T-cell (primary cell): ENCODE measurements at places on chromosomes 1 and 21.

DNA sequence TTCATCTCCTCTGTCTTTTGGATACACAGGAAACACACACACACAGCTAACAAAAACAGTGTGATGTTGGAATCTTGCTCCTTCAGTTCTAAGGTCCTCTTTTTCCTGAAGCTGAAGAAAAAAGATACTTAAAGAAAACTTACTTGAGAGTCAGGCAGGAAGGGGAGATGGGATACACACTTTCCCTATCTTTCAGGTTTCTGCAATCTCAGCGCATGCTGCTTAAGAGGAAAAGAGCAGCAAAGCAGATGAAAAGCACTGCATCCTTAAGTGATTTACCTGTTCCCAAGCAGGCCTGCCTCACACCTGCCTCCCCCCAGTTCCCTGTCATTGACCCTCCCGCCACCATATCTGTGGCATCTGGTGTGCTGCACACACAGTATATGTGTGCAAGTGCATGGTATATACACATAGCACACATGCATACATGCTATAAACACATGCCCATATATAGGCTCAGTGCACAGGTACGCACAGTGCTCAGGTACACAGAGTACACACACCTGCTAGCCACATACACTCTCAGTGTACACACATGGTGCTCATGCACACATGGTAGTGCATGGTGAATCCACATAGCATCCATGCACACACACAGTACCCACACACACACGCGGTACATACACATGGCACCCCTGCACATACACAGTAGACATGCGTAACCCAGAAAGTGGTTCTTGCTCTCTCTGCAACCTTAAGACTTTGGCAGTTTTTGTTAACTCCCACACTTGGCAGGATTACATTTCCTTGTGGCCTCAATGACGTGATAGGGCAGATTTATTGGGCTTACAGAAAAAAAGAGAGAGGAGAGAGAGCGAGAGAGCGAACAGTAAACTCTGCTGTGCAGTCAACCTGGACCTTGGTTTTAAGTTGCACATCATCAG, 166.9 kb downstream of the TOMM20 start:
- DNase-seq, result no peak

GRCh38 chr1:3460672-3461131, 6.2 kb downstream of the ARHGEF16 start:
- DNase-seq, result no peak

DNA sequence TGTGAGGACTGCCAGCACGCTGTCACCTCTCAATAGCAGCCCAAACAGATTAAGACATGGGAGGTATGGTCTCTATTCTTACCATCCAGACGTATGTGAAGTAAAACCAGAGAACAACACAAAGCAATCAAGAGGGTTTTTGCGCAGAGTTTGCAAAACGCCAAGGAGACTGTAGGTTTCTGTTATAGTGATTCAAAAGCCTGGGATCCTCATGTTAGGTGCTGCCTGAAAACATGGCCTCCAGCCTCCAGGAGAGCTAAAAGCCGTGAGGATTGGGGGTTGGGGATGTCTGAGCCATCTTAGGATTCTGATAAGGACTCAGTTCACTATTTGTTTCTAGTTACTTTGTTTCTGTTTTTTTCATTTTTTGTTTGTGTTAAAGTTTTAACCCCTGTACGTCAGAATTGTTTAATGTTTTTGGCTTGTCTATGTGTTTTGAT, 4.2 kb upstream of the CCT8 start:
- DNase-seq, result no peak

- DNase-seq, result no peak
Observed at GRCh38 chr1:230069796-230070195, 2.8 kb downstream of the GALNT2 start.

GRCh38 chr21:31874812-31875212, 2.0 kb downstream of the HUNK start:
- DNase-seq, result no peak

DNA sequence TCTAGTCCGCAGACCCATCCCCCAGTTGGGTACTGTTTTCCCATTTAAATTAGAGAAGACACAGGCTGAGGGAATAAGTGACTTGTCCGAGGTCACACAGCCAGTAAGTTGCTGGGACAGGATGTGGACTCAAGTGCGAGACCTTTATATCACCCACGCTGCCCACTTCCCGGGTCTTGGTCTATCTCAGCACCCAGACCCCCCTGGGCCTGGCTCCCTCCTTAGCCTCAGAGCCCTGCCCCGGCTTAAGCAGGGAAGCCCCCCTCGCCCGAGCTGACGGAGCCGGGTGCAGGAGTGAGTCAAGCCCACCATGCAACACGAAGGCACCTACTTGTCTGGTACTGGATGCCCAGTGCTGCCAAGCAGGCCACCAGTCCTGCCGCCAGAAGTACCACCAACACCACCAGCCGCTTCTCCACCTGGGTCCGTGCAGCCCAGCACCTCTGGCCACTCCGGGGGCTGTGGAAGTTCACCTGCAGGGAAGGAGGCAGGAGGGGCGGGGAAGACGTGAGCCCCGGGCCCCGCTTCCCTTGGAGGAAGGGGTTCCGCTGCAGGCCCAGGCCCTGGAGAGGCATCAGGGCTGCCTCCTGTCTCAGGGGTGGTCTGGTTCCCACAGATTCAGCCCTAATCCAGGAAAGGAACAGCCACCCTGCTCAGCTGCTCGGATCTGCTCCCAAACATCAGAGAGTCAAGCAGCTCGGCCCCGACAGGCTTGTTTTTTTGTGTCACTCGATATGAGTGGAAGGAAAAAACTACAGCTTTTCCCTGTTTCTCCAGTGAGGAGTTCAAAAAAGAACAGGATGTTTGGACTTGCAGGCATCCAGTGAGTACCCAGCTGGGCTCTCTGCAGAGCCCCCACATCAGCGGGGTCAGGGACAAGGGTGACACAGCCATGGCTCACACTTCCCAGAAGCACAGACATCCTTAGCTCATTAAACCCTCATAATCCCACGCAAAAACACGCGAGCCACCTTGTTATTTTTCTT, 11.1 kb downstream of the ECE1 start:
- DNase-seq, result no peak

GRCh38 chr1:29195881-29196291, 14.2 kb upstream of the SRSF4 start:
- no peak for DNase-seq

DNA sequence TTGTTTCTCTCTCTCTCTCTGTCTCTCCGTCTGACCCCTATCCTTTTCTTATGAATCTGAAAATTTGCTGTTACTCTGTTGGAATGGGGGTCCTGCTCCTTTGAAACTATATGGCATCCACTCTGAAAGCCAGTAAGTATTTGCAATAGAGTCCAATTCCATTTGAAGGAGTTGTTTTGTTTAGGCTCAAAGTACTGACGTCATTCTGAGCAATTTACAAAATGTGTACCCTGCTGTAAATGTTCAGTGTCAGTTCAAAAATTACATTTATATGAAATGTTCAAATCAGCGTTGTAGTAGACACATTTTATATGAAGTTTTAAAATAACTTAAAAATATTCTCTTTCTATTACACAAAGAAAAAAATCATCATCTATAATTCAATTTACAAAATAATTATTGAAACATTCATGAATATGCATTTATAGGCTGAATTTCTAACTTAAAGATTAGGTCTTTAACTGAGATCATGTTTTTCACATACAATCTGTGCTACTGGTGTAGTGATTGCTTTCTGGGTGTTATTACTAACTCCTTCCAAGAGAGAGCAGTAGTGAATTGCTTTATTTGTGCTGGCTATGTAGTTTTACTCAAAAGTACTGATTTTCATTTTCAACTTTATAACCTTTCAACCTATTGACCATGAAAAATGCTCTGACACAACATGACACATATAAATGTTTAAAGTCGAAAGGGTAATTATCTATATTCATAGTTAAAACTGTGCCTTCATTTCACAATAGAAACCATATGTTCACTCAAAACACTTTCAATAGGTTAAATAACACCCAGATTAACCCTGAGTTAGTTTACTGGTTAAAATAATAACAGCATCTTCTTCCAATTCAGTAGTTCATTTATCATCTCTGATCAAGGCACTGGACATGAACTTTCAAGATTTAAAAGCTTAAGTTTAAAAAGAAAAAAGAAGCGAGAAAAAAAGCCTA, 253.1 kb upstream of the ADGRL4 start:
- no peak for DNase-seq

- no peak for DNase-seq
Observed at GRCh38 chr1:24551960-24552571, 3.8 kb upstream of the NCMAP start.

- no peak for DNase-seq
Observed at GRCh38 chr1:13548281-13548680, 34.5 kb upstream of the LRRC38 start.

DNA sequence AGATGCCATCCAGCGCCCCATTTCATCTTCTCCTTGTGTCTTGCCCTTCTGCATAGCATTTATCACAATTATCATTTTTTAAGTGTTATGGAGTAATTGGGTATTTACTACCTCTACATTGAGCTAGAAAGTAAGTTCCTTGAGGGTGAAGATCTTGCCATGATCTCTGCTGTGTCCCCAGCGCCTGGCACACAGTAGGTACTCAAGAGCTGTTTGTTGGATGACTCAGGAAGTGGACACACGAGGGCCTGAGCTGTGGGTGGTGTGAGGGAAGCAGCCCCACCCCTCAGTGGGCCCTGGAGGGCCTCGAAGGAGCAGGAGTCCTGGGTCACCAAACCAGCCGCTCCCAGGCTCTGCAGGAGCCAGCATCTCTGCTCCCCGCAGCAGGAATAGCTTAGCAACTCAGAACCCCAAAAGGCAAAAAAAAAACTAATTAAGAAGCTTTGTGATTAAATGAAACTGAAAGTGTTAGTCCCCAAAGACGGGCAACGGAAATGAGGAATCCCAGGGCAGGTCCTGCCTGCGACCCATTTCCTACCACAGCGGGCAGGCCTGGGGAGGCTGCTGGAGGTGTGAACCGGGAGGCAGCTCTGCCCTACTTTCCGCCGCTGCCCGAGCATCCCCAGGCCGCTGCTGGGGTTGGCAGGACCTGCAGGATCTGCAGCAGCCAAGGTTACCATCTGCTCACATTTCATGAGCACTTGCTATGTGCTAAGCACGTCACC, 87.7 kb downstream of the LACTBL1 start:
- DNase-seq, result peak; percentile 10

- DNase-seq, result no peak
Observed at GRCh38 chr1:111535256-111536191, 32.1 kb upstream of the ADORA3 start.

DNA sequence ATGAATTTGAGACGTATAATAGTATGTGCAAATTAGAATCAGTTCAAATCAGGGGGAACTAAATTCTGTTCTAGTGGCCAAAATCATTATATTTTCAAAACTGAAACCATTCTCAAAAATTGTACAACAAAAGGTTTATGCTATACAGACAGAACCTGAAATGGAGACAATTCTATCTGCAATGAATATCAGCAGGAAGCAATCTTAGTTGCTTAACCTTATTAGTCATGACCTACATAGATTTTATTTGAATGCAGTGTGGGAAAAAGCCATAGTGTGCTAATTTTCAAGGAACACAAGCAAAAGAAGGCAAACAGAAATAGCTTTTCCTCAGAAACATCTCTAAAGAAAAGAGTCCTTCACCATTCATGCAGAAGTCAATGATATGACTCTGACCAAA, 6.5 kb downstream of the AK5 start:
- DNase-seq, result no peak

DNA sequence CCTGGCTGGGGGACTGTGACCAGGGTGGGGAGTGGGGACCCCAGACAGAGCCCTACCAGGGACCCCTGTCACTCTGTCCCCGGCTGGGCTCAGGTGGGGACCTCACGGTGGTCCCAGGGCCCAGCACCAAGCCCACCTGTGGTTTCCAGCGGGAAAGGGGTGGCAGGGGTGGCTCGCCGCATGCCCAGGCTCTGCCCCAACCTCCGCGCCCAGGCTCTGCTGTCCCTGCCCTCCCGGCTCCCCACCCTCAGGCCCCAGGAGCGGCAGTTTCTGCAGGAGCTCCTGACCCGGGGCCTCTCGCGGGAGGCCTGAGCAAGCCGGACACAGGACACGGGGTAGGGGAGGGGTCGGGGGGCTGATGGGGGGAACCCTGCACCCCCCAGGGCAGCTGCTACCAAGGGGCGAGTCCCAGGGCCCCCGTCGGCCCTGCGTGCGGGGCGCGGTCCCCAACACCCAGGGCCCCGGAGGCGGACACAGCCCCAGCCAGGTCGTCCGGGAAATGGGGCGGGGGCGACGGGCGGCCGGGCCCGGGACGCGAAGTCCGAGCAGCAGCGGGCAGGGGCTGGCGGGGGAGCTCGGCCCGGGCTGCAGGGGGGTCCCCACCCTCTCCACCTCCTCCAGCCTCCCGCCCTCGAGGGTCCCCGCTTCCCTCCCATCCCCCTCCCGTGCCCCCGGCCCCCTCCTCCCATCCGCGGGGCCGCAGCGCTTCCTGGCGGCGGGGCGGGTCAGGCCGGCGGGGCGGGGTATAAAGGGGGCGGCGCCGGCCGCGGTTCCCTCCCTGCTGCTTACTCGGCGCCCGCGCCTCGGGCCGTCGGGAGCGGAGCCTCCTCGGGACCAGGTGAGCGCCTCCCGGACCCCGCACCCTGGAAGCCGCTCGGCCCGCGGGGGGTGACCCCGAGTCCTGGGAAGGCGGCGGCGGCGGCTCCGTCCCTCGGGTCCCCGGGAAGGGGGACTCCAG, at the start of gene COL6A2:
TSS of gene COL6A2 (plus strand) at position 777 of the 958 bp plus-strand sequence.
- DNase-seq, result peak; percentile 32

DNA sequence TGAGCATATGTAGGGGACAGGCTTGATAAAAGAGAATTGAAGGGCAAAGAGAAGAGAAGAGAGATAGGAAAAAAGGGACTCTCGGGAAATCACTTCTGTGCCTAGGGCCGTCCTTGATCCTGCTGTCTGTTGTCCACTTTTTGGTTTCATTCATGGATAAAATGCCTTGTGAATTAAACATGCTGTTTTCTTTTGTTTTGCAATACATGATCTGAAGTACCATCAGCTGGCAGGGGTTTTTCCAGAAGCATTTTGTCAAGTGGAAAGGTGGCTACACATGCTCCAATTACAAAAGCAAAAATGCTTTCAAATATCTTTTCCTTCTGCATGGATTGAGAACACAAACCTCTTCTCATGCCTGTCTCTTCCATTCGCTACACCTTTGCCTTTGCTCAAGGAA, 361.7 kb downstream of the PDE4B start:
- no peak for DNase-seq

DNA sequence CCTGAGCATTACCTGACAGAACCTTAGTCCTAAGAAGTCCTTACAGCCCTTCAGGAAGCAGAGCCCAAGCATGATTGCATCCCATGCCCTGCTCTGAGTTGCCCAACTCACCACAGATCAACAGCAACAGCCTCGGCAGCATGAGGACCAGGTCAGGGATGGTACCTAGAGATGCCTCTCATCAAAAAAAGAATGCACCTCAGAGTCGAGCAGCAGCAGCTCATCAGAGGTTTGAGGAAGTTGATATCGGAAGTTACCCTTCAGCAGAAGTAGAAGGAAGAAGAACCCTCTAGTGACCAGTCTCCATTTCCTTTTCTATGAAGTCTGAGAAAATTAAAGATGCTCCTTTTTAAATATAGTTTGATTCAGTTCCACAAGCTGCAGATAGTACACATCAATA, at the start of gene FCRL1:
TSS of gene FCRL1 (minus strand) at position 225 of the 400 bp plus-strand sequence. CDS start at position 142, 83 bp downstream.
- no peak for DNase-seq
